Right cardiac atrium (tissue), 5 donors: ENCODE measurements at places on chromosomes 3 and 15.

GRCh38 chr15:98649472-98650416 lies 1.4 kb downstream of the IGF1R start:
- peak; percentile 60 for DNase-seq

DNA sequence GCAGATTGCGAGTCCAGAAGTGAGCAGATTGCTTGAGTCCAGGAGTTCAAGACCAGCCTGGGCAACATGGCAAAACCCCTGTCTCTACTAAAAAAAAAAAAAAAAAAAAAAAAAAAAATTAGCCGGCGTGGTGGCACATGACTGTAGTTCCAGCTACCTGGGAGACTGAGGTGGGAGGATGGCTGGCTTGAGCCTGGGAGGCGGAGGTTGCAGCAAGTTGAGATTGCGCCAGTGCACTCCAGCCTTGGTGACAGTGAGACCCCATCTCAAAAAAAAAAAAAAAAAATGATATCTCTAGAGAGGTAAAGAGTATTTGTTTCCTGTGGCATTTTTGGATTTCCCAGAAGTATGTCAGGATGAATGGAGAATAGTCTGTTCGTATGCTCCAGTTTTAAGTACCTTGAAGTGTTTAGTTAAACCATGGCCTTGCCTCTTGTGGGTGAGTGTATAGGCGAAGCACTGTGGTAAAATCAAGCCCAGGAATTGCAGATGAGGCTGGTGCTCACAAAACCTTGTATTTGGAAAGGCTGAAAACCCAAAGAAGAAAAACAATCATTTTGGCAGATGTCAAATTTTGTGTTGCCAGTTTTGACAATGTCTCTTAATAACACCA lies 5.9 kb downstream of the CACNA1D start:
- no peak for DNase-seq

DNA sequence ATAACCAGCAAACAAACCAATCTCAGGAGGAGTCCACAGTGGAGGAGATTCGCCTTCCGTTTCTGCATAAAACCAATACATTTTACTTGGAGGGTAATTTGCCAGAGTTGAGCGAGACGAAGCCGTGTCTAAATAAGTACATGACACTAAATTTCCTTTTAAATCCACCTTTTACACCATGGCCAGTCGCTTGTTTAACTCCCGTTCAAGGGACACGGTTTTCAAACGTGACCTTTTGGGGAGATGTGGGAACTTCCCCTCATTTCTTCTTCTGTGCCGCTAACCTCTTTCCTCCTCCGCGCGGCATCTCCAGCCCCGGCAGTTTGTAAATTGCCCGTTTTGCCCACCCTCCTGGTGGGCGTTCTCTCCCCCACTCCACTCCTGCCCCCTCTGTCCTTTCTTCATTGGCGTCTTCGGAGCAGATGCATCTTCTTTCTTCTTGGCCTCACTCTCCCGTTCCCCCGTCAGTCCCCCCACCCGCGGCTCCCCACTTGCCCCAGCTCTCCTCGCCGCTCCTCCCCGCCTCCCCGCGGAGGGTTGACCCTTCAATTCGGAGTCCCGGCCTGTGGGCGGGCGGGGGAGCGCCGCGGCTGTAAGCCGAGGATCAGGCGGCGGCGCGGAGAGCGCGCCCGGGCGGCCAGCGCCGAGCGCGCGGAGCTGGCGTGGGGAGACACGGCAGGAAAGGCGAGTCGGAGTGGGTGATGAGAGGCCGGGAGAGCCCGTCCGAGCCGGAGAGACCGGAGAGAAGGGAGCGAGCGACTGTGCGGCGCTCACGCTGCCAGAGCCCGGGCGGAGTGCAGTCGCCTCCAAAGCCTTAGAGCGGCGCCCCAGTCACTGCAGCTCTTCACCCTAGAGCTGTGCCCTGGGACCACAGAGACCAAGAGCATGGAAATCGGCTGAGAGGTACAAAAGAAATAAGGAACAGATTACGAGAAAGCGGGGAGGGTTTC lies at the start of gene NLGN1:
NLGN1 (plus strand) TSS at position 584 of the 950 bp plus-strand sequence.
- DNase-seq = peak; percentile 78

DNA sequence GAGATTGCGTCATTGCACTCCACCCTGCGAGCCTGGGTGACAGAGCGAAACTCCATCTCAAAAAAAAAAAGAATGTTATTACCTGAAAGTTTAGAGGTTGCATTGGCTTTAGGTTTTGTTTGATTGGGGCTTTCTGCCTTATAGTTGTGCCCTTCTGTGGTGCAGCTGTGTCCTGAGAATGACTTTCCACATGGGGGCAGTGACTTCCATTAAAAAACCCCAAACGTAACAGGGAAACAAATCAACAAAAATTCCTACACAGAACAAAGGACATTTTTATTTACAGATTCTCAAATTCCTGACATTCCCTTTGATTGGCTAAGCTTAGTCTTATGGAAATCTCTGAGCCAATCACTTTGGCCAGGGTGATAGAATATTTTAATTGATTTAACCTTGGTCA lies 154.1 kb upstream of the GPR149 start:
- DNase-seq = no peak

- DNase-seq = no peak
These were observed 564.1 kb downstream of the GBE1 start for GRCh38 chr3:81197386-81197785.

DNA sequence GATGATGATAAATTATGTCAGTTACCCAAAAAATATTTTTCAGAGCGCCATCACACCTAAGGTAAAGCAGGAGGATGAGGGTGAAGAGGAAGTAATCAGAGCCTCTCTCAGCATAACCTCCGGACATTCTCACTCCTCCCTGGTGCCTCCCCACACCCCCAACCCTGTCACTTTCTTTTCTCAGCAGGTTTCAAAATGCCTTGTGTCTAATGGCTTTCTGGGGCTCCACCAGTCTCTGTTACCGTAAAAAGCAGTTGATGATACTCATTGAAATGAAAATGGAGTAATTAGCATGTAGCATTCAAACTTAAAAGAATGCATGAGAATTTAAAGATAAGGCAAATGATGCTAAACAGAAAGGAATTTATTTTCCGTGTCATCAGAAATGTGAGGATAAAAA lies 180.0 kb downstream of the ERC2 start:
- DNase-seq = no peak

DNA sequence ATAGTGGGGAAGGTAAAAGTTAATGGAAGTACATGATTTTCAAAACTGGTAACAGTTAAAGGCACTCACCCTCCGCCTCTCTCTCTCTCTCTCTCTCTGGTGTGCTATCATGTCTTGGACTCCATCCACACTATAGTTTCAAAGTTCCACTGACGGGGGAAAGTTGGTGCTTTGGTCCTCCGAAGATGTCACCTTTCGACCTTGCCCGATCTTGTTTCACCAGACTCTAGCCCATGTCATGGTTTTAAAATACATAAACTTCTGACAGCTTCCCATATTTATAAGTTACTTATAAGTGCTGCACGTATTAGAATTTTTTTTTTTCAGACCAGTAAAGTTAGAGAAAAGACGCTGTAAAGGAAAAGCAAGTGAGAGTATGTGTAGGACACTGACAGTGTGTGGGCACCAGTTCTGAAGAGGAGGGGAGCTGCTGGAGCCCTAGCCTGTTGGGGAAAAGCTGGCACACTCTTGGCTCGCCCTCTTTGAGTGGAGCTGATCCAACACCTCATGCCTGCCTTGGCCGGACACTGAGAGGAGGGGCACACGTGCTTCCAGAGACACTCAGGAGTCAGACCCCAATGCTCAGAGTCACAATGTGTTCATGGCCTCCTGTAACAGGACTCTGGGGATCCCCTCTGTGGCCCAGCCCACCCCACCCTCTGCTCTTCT lies 200.5 kb upstream of the TPM1 start:
- peak; percentile 49 for DNase-seq

GRCh38 chr15:36951731-36952247 lies 148.6 kb downstream of the MEIS2 start:
- peak; percentile 27 for DNase-seq

GRCh38 chr3:166685246-166685645 lies 694.9 kb downstream of the ZBBX start:
- no peak for DNase-seq

DNA sequence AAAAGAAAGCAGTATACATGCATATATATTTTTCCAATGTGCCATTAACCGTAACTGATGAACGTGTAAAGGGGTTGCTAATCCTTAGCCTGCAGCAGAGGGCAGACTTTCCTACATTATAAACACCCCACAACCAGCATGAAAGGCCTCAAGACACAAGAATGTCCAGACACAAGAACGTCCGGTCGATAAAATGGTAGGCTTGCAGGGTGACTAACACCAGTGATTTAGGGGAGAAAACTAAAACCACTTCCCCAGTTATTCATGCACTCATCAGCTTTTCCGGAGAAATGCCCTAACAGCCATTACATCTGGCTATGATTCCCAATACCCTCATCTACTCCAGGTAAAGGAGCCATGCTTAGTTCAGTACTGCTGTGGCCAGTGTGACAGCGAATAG lies 57.4 kb downstream of the LRTM1 start:
- no peak for DNase-seq

DNA sequence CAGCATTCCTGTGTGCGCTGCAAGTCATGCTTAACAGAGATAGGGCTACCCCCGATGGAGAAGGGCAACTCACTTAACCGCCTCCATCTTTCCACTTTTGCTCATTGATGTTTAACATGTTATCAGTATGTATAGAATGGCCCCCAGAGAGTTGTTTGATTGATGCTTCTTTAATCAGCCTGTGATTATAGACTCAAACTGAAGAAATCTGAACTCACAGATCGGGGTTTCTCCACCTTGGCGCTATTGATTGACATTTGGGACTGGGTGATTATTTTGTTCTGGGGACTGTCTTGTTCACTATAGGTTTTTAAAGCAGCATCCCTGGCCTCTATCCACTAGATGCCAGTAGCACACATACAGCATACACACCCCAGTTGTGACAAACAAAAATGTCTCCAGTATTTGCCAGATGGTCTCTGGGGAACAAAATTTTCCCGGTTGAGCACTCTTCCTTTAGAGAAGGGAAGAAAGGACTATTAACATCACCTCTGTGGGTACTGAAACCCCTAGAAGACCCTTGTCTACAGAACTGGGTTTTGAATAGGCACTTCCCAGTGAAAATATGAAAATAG lies 54.4 kb downstream of the LARS2 start:
- DNase-seq = no peak

GRCh38 chr3:43489930-43490329 lies 131.9 kb downstream of the ANO10 start:
- no peak for DNase-seq

GRCh38 chr15:74397239-74398068 lies 30.0 kb upstream of the CYP11A1 start:
- DNase-seq = no peak

DNA sequence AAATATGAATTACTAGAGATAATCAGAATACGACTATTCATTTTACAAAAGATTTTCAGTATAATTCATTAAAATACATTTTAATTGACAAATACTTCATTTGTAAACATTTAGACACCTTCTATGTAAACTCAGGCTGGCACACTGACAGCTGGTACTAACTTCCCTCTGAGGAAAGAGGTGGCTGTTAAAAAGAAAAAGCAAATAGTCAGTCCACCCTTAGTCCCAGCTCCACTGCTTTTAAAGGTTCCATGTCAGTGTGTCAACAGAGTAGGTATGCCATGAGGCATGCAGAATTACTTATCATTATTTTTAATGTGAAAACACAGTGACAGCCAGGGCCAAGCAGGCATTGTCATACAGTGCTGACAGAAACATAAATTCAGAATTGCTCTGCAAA lies 16.1 kb downstream of the TM6SF1 start:
- no peak for DNase-seq

DNA sequence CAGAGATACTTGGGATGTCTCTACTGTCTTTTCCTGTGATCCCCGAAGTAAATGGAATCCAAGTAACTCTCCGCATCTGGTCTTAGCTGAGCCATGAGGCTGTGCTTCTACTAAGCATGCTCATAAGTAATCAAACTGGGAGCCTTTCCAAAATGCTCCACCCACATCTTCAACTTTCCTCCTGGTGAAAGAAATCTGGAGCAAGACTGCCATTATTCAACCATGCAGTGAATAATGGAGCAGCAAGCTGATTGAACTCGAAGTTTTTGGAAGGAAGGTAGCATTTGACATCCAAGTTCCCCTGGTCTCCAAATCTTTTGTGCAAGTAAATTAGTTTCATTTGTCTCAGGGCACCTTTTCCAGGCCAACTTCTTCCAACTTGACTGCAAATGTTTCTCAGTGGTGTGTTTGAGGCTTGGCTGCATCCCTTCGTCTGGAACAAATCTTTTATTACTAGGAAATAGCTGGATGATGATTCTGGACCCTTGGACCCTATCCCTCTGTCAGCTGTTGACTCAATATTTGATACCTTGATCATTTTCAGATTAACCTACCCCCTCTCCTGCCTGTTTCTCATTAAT lies 19.4 kb downstream of the GXYLT2 start:
- peak; percentile 38 for DNase-seq

- DNase-seq = no peak
These were observed 149.0 kb downstream of the USP13 start for GRCh38 chr3:179801856-179802255.

DNA sequence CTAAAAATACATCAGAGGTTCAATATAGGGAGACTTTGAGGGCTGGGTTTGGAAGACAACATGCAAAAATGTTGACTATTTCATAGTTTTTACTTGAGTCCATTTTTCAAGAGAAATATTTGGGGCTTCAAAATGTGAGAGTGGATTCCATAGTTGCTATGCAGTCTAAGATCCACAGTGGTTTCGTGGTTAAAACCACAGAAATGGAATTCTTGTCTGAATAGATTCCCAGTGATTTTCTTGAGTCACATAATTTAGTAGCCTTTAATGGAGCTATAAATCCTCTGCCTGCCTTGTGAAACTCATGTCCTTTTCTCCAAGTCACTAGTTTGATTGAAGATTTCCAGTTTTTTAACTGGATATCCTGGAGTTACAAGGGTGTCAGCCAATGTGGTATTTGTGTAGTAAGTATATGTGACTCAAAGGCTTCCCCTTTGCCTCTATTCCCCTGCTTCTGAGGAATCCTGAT lies 94.7 kb upstream of the RBMS3 start:
- DNase-seq = no peak

DNA sequence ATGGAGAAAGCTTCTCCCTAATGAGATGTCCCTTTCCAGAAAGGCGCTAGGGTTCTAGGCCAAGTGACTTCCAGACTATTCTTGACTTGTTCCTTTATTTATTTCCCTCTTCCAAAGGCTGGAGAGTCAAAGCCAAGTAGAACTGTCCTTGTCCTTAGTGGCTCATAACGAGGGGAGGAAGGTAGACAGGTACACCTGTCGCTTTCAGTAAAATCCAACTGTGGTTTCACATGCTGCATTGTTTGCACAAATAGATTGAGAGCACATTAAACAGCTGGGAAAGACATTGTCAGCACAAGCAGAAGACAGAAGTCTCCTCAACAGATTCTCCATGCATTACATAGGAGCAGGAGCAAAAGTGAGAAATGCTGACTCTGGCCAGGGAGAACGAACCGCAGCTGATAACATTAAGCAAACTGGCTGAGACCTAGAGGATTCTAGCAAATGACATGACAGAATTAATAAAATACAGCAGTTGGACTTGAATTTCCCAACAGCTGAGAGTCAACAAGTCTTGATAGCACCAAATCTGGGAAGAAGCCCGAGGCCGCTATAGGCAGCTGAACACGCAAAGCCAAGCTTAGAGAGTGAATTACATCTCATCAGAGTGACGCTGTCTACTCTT lies 227.7 kb downstream of the TLE3 start:
- DNase-seq = no peak
